ENCODE measurements at places on chromosomes 2 and 18.

- DNase-seq = no peak
These were observed at the start of gene GALNT3 for GRCh38 chr2:165793779-165794535. GALNT3 (minus strand) TSS chr2:165794247; CDS start chr2:165770700, 23,547 bp downstream.

GRCh38 chr2:67234440-67234839 lies 162.7 kb upstream of the ETAA1 start:
- no peak for DNase-seq

DNA sequence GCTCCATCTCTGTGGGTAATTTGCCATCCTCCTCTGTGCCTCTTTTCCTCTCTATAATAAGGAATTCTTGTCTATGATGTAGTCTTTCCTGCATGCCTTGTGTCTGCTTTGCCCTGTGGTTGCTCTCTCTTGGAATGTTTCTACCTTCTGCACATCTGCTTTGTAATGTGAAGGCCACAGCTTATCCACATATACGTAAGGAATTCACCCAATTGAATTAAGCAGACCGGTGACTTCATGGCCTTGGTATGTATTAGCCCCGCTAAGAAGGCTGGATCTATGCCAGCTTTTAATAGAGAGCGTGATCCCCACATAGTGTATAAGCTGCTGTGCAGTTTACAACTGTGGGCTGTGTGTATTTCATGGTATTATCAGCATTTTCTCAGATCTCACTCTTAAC lies 274.7 kb downstream of the RNF144A start:
- DNase-seq = no peak

DNA sequence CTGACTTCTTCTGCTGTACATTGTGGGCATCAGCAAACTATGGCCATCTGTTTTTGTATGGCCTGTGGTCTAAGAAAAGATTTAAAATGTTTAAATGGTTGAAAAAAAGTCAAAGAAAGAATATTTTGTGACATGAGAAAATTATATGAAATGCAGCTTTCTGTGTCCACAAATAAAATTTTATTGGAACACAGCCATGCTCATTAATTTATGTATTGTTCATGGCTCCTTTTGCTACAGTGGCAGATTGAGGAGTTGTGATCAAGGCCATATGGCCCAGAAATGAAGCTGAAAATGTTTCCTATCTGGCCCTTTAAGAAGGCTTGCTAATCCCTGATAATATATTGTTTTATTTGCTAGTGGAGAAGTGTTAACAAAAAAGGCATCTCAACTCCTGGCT lies 162.0 kb downstream of the SLC4A3 start:
- DNase-seq = no peak

GRCh38 chr18:12271376-12272235 lies 17.4 kb downstream of the CIDEA start:
- DNase-seq = peak; percentile 87

- no peak for DNase-seq
These were observed 24.6 kb downstream of the ALPK2 start for GRCh38 chr18:58604311-58604710.

GRCh38 chr2:9897331-9897737 lies 54.1 kb downstream of the TAF1B start:
- no peak for DNase-seq

DNA sequence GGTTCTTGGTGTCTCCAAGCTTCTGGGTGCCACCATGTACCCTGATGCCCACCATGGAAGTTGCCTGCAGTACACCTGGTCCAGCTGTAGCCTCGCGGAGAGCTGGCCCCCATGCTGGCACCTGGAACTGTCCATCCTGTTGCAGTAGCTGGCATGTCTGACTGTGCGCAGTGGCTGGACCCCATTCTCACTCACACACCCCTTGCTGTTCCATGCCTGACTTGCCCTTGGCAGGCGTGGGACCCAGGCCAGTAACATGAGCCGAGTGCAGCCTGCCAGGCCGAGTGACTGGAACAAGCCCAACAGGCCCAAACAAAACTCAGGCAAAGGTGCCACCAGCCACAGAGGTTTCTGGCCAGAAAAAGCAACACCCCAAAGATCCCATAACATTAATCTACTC lies 73.8 kb downstream of the NEURL3 start:
- DNase-seq = no peak

DNA sequence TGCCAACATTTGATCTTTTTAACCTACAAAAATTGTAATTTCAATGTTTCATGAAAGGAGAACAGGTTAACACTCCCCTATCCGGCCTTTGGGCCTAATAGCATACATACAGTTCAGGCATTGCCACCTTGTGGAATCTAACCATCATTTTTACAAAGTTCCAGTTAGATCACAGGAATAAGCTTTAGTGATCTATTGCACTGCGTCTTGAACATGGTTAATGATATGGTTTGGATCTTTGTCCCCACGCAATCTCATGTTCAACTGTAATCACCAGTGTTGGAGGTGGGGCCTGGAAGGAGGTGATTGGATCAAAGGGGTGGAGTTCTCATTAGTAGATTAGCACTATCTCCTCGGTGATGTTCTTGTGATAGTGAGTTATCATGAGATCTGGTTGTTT lies 58.2 kb upstream of the NEUROD1 start:
- no peak for DNase-seq

GRCh38 chr2:125746321-125747164 lies 909.4 kb upstream of the GYPC start:
- no peak for DNase-seq

DNA sequence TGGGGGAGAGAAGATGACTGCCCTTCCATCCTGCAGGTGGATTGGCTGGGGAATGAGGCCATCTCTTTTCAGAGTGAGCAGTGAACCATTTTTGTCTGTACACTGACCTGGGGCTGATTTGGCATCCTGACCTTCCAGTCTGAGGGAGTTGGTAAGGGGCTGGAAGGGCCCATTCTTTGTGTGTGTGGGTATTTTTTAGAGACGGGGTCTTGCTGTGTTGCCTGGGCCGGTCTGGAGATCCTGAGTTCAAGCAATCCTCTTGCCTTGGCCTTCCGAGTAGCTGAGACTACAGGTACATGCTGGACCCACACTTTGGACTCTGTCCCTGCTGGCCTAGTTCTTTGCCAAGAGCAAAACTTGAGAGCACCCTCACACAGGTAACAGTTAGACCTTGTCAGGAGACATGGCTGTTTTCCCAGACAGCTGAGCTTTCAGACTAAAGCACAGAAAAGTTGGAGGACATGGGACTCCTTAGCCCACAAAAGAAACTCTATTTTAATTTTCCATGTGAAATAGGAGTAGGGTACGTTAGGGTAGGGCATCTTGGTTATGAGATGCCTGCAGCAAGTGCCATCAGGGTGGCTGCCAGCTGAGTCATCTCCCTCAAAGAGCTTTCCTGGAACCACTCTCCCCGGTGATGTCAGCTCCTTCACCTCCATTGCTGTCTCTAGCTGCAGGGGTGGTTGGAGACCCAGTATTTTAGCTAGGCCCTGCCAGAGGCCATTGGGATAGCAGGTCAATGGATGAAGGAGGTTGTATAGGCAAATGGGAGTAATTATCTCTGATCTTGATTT lies 60.7 kb downstream of the DGKD start:
- no peak for DNase-seq

DNA sequence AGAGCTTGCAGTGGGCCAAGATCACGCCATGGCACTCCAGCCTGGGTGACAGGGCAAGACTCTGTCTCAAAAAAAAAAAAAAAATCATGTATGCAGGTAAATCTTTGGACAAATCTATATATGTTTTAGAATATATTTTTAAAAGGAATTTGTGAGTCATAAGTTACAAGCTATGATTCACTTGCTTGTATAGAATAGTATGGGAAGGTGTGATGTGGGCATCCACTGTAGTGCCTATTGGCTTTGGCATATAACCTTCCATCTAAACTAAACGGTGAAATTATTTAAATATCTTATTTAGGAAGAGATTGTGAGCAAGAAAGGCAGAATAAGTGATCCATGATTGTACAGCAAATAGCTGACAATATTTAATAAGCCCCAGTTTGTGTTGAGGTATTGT lies 261.1 kb downstream of the GALNT13 start:
- DNase-seq = no peak

DNA sequence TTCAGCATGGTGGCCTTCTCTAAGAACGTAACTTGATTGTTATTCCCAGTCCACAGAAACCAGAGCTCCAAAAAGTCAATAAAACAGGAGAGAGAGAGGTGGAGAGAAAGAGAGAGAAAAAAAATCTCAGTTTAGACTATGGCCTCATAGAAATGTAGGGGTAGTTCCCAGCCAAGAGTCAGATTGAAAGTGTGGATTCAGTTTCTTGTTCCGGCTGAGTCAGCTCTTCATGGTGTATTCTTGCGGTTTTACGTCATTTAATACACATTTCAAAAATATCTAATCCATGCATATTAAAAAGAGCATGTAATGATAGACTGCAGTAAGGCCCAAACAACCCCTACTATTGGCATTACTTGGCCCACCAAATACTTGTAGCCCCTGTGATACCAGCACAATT lies 303.9 kb downstream of the ETAA1 start:
- DNase-seq = no peak

- no peak for DNase-seq
These were observed 2.1 kb downstream of the TRIB2 start for GRCh38 chr2:12718711-12719399.

DNA sequence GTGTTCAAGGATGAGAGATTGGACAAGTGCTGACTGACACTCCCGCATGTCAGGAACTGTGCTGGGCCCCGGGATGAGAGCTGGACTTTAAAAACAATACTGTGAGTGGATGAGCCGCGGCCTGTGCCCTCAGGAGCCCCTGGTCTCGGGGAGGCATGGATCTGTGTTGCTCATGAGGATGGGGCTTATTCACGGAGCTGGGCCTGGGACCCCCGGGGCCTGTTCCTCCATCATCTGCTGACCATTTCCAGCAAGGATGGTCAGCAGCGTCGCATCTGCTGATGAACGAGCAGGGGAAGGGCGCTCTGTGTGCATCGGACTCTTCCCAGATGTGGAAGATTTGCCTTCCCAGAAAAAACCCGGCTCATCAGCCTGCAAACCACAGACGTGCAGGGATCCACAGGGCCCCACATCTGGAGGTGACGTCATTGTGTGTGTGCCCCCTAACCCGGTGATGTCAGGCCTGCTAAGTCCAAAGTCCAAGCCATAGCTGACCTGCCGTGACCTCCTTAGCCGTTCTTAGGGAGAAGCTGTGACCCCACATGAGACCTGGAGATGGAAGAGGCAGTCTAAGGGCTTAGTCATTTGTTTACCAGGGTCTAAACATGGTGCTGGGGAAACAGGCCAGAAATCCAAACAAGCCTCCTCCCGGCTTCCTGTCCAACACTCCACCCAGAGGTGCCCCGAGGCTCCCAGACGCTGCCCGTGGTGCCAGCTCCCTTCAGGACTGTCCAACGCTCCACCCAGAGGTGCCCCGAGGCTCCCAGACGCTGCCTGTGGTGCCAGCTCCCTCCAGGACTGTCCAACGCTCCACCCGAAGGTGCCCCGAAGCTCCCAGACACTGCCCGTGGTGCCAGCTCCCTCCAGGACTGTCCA lies 143.9 kb downstream of the PXDN start:
- no peak for DNase-seq

GRCh38 chr18:24601585-24601984 lies 141.1 kb downstream of the HRH4 start:
- DNase-seq = no peak

DNA sequence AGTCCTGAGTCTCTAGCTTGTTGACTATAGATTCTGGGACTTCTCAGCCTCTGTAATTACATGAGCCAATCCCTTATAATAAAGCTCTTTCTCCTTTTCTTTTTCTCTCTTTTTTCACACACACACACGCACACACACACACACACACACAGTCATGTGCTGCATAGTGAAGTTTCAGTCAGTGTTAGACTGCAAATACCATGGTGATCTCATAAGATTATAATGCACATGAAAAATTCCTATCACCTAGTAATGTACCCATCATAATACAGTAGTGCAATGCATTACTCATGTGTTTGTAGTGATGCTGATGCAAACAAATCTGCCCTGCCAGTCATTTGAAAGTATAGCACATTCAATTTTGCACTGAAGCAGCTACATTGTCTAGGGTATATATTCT lies 558.2 kb downstream of the SUCLG1 start:
- no peak for DNase-seq

- DNase-seq = no peak
These were observed 79.8 kb upstream of the LRPPRC start for GRCh38 chr2:44075541-44075940.

GRCh38 chr2:55107436-55107835 lies 57.2 kb upstream of the RTN4 start:
- DNase-seq = no peak

- no peak for DNase-seq
These were observed 1207.3 kb downstream of the DPP10 start for GRCh38 chr2:115649731-115650130.

DNA sequence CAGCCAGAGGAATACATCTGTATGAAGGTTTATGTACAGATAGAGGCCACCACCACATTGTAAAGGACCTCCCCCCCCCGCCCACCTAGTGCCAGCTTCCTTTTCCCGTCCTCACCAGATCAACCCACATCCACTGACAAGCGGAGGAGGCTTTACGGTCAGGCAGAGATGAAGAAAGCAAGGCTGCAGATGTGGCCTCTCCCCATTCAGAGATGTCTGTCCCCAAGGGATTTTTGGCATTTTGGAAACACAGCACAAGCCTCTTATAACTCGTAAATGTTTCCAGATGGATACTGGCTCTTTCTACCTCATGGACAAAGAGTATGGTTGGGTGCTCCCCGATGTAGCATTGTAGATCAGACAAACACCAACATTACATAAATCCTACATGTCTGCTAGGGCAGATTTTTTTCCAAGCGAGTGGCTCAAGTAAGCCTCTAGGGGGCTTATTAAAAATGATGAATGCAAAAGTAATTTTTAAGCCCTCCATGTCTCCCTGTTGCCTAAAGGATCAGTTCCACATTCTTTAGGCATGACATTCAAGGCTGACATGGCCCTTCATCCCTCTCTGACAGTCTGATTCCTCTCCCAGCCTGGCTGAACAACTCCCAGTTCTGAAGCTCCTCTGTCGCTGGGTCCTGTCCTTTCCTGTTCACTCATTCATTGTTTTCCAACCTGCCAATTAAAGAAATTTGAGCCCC lies 11.7 kb downstream of the VIT start:
- no peak for DNase-seq

DNA sequence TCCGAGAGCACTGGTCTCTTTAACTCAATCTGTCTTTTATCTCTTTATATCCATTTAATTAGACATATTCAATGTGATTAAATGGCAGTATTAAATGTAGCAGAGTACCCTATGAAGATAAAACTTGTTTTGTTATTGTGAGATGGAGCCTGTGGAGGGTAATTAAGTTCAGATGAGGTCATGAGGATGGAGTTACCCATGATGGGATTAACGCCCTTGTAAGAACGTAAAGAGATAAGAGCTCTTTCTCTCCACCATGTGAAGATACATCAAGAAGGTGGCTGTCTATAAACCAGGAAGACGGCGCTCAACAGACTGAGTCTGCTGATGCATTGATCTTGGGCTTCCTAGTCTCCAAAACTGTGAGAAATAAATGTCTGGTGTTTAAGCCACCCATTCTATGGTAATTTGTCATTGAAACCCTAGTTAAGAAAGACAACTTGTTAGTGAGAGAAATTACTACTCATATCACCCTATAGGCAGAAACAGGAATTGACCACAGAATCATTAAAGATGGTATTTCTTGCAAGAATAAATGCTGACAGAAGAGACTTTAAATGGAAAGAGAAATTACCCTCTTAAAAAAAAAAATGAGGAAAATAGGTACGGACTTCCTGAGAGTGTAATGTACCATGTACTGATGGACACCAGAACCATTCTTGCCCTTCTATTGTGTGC lies 738.7 kb upstream of the CHAC2 start:
- DNase-seq = no peak

Data from GM19239 (cell line).